Ureter (tissue), 1 donor: ENCODE measurements at places on chromosomes 5 and 9.

- DNase-seq = no peak
These were observed 531.1 kb downstream of the CETN3 start for GRCh38 chr5:89878140-89879132.

DNA sequence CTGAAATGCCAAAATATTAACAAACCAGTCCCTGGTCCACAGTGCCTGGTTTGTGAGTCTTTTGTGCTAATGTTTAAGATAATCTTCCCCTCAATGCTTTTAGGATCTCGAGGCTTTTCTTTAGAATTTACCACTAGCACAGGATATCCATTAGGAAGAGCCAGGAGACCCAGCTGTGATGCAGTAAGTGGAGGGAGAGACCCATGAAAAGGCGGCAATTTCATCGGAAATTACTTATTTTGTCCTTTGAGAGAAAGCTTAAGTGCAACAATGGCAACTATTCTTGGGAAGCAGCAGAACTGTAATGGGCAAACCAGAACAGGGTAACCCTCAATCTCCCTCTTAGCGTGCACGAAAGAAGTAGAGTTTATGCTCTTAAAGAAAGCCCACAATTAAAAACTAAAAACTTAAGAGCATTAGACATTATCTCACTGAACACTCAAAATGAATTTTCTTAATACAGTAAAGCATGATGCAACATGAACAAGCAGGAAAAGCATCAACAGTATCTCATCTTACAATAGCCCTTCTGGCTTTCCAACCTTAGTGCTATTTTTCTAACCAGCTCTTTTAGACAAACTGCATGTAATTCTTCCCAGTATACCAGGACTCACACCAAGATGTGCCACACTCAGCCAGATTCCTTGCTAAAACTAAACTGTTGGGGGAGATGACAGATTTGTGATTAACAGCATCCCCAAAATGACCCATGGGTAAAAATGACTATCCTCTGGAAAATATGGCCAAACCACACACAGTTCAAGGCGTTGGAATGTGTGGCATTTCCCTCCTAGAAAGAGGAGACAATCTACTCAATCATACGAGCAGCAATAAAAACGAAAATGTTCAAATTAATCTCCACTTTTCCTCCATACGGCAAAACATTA lies 36.4 kb downstream of the PWWP2A start:
- DNase-seq = no peak

GRCh38 chr5:7405277-7405676 lies 9.3 kb downstream of the ADCY2 start:
- DNase-seq = no peak

- DNase-seq = peak; percentile 95
These were observed 124.4 kb downstream of the C9orf50 start for GRCh38 chr9:129496473-129497004.

- peak; percentile 62 for DNase-seq
These were observed 49.6 kb upstream of the ADRB2 start for GRCh38 chr5:148776780-148777179.

GRCh38 chr9:37582548-37583157 lies 6.5 kb upstream of the FBXO10 start:
- no peak for DNase-seq

GRCh38 chr9:114470121-114470520 lies 35.2 kb downstream of the WHRN start:
- no peak for DNase-seq

DNA sequence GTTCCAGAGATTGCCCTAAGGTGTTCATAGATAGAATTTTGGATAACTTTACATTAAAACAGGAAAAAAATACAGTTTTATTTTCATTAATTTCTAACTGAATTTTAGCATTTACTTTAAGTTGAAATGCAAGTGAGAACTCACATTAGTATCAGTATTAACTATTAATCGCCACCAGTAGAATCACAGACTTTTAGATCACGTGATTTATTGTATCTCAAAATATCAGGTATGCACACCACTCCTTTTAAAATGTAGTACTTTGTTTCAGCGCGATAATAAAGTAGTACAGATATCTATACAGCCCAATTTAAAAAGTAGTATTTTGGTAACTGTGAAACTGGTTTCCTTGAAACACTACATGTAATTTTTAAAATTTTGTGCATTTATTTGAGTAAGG lies 978.7 kb downstream of the DNAH5 start:
- no peak for DNase-seq

- DNase-seq = peak; percentile 45
These were observed 65.4 kb downstream of the DRD1 start for GRCh38 chr5:175378444-175379028.

- DNase-seq = no peak
These were observed 186.2 kb downstream of the GLIS3 start for GRCh38 chr9:4113711-4114110.

DNA sequence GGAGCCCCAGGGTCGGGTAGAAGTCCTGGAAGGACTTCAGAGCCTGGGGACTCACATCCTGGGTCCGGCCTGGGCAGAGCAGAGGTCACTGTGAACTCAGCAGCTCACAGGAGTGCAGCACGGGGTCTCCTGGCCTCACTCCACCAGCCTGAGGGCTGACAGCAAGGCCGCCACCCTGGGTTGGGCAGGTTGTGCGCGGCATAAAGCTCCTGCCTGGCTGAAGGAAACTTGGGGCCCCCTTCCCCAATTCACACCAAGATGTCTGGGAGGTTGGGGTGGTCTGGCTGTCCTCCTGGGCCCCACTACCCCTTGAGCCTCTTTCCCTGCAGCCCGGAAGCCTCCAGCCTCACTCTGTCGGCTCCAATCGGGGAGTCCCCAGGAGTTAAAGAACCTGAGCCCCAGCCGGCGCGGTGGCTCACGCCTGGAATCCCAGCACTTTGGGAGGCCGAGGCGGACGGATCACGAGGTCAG lies 2.1 kb downstream of the LCN15 start:
- no peak for DNase-seq

DNA sequence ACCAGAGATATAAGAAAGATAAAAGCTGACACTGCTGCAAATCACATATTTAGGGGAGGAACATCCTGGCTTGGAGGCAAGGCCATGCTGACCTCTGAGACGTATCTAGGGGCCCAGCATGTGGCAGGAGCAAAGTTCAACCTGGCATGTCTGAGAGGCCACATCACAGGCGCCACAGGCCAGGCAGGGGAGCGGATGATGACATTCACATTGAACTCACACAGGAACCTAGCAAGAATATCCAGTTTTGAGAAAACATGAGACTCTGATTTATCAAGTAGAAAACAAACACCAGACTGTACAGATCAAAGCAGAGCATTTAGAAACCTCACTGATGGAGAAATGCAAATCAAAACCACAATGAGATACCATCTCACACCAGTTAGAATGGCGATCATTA lies 64.2 kb upstream of the STK32A start:
- DNase-seq = peak; percentile 55

- DNase-seq = no peak
These were observed 579.9 kb downstream of the ACTL7B start for GRCh38 chr9:108275906-108276305.

DNA sequence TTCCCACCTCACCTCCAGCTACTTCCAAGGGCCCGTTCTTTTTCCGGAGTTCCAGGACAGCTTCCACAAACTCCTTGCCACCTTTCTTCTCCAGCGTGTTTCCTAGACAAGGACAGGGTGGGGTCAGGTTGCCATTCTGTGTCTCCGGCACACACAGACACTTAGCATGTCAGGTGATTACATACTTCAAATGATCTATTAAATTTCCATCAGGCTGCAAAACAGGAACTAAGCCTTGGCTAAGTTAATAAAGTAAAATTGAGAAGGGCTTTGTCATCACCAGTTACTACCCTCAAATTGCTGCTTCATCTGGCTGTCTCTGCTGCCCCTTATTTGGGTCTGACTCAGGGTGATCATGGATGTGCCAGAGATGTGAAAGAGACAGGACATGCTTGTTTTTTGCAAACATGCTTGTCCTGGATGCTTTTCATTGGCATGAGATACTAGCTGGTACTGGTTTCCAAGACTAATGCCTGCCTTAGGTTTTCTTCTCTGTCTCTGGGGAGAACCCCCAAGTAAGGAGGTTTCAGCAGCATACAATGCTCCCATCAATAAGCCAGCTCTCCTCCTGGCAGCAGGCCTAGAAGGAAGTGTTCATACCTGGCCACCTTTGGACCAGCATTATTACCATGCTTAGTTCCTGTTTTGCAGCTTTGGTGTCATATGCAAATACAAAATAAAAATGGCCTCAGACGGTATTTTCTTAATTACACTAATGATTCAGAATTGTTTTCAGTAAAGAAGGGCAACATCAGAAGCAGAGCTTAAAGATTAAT lies 52.9 kb downstream of the MACROH2A1 start:
- no peak for DNase-seq

GRCh38 chr9:8917956-8918739 lies 1118.6 kb upstream of the DMAC1 start:
- DNase-seq = no peak

DNA sequence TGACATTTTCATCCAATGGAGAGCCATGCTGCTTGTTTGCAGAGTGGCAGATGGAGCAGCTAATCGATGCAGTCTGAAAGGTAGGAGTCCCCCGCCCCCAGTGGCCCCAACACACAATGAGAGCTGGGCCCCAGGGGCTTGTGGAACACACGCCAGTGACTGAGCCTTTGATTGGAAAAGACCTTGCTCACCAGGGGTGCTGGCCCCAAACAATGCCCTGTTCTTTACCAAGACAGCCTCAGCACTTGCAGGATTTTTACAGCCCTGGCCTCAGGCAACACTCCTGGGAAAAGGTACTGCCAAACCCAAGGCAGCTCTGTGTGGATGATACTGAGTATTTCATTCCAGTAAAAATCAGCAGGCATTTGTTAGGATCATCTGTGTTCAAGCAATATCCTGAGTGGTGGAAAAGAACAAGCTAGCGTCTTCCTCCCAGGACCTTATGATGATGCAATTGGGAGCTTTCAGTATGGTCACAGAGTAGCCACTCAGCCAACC lies 276.8 kb upstream of the CLINT1 start:
- DNase-seq = no peak

GRCh38 chr5:26339576-26339975 lies 698.8 kb downstream of the CDH9 start:
- DNase-seq = no peak

- DNase-seq = no peak
These were observed 158.1 kb downstream of the NPR3 start for GRCh38 chr5:32869216-32869615.

- DNase-seq = no peak
These were observed 1054.9 kb downstream of the PTPRD start for GRCh38 chr9:9557804-9558334.

GRCh38 chr5:132289097-132289496 lies 5.1 kb upstream of the SLC22A4 start:
- DNase-seq = no peak

- no peak for DNase-seq
These were observed 6.5 kb downstream of the TAS2R1 start for GRCh38 chr5:9623661-9624060.
